ENCODE measurements at places on chromosomes 6 and 20.

DNA sequence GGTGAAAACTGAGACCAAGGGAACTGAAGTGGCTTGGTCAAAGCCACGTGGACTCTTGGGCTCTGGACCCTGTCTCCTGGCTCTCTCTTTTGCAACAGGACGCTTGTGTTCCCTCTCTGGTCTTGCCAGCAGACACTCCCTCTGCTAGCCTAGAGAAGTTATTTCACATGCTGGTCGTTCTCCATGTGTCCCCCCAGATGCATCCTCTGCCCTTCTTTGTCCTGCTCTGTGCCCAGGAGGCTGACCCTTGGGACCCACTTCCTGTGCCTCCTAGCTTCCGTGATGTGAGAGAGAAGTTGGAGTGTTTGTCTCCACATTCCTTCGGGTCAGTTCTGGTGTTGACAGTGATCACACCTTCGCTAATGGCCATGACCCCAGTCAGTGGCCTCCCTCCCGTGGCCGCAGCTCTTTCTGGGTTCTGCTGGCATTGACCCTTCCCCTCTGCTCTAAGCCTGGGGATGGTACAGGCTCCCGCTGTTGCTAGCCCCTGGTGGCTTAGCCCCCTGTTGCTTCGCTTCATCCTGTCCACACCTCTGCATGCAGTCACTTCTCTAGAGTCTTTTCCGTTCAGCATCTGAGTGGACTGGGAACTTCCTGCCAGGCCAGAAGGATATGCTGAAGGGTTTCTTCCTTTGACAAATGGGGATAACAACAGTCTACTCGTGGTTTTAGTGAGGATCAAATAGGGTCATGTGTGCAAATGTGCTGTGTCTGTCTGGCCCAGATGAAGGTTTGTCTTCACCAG, 70.1 kb upstream of the BMP2 start:
- no peak for DNase-seq

- no peak for DNase-seq
Measured at GRCh38 chr6:45830441-45831139, 185.1 kb downstream of the CLIC5 start.

DNA sequence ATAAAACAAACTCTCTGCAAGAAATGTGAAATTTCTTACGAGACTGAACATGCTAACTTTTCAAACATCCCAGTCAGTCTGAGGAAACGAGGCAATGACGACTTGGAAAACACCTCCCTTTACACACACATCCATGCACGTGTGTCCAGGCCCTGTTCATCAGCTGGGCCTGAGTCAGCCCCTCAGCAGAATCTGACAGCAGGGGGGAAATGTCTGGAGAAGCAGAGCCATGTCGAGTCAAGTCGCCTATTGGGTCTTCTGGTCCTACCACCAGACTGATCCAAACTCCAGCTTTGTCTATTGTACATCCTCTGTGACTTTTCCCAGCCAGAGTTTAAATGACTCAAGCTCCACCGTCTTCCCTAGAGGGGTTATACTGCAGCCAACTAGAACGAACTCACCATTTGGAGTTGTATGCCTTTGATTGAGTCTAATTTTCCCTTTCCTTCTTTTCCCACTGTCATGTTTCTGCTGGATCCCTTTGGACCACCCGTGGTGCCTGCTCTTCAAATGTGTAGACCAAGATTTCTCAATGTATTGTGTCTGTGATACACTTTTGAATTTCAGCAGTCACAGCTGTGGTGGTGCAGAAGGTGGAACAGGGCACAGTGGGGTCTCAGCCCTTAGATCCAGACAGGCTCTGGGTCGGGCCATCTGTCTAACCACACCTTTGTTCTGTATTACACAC, 254.0 kb downstream of the CDC5L start:
- DNase-seq, result no peak

GRCh38 chr6:38445336-38445735, 194.4 kb downstream of the BTBD9 start:
- no peak for DNase-seq

- no peak for DNase-seq
Measured at GRCh38 chr20:48421547-48421946, 406.3 kb downstream of the PREX1 start.

DNA sequence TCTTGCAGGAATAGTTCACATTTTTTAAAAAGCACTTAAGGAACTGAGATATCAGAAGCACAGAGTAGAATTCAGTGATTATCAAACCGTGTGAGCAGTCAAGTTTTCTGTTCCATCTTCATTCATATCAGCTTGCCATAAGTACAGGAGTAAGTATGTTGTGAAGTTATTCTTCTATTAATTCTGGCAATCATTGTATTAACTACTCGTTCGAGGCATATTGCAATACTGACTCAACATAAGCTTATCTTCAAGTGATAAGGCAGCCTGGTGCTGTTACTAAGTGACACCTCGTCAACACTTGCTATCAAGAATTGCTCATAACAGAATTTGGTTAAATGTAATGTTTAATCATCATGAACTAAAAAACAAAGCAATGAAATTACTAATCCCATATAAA, 75.7 kb upstream of the SNX9 start:
- no peak for DNase-seq

- no peak for DNase-seq
Measured at GRCh38 chr20:44997668-44998067, 31.4 kb downstream of the STK4 start.

GRCh38 chr6:128357392-128358130, 162.8 kb downstream of the PTPRK start:
- DNase-seq, result no peak

GRCh38 chr20:34815636-34816035, 9.8 kb downstream of the NCOA6 start:
- DNase-seq, result no peak

GRCh38 chr6:62285612-62286469, at the start of gene KHDRBS2:
TSS of gene KHDRBS2 (minus strand) at chr6:62286225.
- DNase-seq, result peak; percentile 7

GRCh38 chr6:16751251-16751946, 9.9 kb downstream of the ATXN1 start:
- no peak for DNase-seq

GRCh38 chr6:31163922-31164321, 5.5 kb downstream of the TCF19 start:
- no peak for DNase-seq

DNA sequence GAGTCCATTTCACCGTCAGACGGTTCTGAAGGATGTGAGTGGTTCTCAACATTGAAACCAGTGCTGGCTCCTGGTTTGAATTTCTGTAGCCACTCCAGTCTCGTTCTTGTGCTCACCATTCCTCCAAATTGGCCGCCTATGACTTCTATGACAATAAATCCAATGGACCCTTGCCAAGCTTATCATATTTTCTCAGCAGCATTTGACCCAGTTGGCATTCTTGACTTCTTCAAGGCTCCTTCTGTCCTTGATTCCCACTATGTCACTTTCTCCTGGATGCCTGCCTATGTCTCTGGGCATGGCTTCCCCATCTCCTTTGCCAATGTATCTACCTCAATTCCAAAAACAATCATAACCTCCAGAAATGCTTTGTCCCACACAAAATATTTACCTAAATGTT, 756.0 kb upstream of the NRSN1 start:
- no peak for DNase-seq

- DNase-seq, result no peak
Measured at GRCh38 chr6:27865850-27866356, 46.3 kb downstream of the OR2B2 start.

DNA sequence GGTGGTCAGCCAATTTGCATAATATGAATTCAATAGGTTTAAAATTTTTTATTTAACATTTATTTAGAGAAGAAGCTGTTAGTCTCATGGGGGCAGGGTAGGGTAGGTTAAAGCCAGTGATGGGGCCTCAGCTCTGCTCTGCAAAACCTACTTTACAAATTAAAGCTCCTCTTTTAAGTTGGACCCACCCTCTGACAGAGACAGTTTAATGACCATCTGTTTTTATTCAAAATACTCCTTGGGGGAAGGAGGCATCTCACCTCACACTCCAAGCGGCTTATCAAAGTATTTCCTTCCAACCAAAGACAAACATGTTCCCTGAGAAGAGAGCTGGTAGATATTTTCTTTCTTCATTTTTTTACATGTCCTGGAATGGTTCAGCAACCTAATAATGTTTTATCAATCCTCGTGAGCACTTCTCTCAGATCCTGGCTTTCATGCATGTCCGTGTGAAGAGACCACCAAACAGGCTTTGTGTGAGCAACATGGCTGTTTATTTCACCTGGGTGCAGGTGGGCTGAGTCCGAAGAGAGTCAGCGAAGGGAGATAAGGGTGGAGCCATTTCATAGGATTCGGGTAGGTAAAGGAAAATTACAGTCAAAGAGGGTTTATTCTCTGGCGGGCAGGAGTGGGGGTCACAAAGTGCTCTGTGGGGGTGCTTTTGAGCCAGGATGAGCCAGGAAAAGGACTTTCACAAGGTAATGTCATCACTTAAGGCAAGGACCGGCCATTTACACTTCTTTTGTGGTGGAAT, 184.7 kb downstream of the GJA1 start:
- no peak for DNase-seq

- no peak for DNase-seq
Measured at GRCh38 chr6:20173833-20174792, 38.2 kb downstream of the MBOAT1 start.

- no peak for DNase-seq
Measured at GRCh38 chr6:39515006-39515405, 192.5 kb upstream of the KCNK16 start.

GRCh38 chr6:46381579-46381978, 109.7 kb downstream of the RCAN2 start:
- DNase-seq, result no peak

GRCh38 chr20:38640521-38640920, 38.9 kb downstream of the ARHGAP40 start:
- no peak for DNase-seq

DNA sequence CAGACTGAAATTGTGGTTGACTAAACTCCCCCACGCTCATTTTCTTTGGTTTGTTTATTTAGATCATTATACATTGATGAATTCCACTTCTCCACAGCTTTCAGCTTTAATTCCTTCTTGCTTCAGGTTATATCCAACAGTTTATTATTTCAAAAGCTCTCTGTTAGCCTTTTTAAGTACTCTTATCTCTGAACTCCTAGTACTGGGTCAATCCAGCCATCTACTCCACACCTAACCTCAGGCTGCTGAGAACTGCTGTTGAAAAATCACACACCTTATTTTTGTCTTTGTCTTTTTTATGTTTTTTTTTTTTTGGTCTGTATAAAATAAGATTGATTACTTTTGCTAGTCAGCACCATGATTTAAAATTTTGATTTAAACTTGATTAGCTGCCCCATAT, 32.9 kb downstream of the FLRT3 start:
- DNase-seq, result no peak

GRCh38 chr6:32685603-32686002, 19.1 kb upstream of the HLA-DQB1 start:
- DNase-seq, result no peak

DNA sequence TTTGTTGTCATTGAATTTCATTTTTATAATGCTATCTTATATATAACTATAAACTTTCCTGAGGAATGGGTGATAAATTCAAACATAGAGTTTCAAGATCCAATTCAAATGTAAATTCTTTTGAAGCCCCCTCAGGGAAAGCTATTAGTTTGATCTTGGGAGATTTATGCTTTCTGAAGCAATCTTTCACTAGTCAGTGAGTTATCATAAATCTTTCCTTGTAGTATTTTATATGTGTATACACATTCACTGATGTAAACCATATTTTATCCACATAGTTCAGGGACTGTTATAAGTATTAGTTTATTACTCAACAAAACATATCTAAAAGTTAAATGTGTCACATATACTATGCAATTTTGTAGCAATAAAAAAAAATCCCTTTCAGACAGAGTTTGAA, 2.9 kb upstream of the EPM2A start:
- no peak for DNase-seq

GRCh38 chr6:139710556-139710955, 336.1 kb upstream of the CITED2 start:
- DNase-seq, result no peak

DNA sequence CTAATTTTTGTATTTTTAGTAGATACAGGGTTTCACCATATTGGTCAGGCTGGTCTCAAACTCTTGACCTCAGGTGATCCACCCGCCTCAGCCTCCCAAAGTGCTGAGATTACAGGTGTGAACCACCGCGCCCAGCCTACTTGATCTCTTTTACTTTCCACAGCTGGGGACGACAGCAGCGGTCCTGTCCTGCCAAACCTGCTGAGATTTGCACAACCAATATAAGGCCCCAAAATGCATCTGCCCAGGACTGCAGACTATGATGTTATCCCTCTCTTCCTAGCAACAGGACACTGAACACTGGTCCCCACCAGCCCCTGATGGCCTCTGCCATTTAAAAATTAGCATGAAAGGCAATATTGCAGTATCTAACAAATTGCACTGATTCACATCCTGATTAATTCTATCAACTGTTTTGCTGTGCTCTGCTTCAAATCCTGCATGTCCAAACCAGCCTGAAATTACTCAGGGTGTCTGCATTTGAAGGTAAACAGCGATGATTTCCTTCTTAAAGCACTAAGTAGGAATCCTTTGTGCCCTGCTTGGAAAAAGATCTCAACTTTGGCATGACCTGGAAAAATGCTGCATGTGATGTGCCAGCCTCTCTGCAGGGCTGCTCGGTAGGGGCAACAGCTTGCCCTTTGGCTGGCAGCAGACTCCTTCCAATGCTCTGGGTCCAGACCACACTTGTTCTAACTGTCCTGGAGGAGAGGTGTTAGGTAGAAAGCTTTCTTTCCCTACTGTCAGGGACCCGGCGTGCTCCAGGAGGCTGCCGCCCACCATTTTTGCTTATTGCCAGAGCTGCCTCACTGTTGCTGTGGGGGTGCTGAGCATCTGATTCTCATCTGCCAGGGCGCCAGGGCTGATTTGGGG, 27.4 kb upstream of the PXDC1 start:
- no peak for DNase-seq

- no peak for DNase-seq
Measured at GRCh38 chr6:79949233-79949632, 1.9 kb upstream of the ELOVL4 start.

GRCh38 chr6:72931325-72931887, 293.9 kb downstream of the KHDC1L start:
- DNase-seq, result no peak

DNA sequence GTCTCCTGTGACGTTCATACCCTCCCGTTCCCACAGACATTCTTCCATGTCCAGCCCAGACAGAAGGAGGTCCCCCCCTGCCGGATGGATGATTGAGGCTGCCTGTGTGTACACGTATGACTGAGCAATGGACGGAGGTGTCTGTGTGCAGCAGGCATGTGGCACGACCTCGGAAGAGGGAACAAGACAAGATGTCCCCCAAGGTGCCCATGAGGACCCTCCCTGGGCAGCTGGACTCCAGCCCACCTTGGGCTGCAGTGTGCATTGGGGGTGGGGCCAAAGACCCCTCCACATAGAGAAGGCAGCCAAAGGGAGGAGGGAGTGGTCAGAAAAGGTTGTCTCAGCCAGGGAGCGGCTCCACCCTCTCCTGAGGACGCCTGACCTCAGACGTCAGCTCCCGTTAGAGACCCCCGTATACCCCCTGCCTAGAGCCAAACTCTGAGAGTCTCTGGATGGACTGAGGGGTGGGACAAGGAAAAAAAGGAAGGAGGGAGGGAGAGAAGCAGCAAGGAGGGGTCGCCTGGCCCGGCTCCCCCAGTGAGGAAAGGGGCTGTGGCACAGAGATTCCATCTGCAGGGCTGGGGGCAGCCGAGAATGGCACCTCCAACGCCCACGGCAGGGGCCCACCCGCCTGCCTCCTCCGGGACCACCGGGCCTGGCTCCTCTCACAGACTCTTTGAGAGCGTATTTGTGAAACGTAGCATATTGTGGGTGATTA, 92.9 kb upstream of the BHLHE23 start:
- no peak for DNase-seq

GRCh38 chr20:5967469-5967868, 17.0 kb downstream of the MCM8 start:
- no peak for DNase-seq
